HEK293T (cell line): ENCODE measurements at places on chromosomes 4 and X.

- DNase-seq: no peak
Observed at GRCh38 chr4:104930298-104930697, 216.4 kb upstream of the TET2 start.

- no peak for DNase-seq
Observed at GRCh38 chr4:146105464-146105863, 70.1 kb upstream of the LSM6 start.

DNA sequence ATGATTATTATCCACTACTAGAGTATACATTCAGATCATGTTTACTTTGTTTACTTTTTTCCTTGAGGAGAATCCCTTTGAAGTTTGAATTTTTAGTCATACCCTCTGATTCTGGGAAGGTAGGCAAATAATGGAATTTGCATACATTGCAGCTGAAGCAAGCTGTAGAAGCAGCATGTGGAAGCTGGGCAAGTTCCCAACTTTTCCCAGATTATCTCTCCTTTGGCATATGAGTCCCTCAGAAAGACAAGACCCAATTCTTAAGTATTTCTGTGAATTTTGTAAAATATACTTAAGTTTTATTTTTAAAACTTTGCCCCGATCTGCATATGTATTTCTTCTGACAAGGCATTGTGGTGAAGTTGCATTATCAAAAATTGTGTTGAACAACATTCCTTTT is 94.9 kb downstream of the CNKSR2 start:
- DNase-seq: no peak

- no peak for DNase-seq
Observed at GRCh38 chr4:23881052-23881501, 8.8 kb downstream of the PPARGC1A start.

DNA sequence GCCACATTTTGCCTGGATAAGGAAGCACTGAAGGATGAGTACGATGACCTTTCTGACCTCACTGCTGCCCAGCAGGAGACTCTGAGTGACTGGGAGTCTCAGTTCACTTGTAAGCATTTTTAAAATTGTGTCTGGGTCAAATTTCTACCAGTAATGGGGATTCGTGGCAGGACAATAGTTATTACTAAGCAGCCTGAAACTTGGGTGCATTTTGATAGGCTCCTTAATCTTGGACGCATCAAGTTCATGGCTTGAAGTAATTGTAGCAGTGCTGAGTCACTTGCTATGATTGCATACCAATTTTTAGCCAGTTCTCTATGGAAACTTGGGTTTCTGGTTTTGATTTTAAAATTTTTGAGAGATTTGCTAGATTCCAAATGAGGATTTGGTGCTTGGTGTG is 4.3 kb downstream of the PGRMC1 start:
- DNase-seq: no peak

DNA sequence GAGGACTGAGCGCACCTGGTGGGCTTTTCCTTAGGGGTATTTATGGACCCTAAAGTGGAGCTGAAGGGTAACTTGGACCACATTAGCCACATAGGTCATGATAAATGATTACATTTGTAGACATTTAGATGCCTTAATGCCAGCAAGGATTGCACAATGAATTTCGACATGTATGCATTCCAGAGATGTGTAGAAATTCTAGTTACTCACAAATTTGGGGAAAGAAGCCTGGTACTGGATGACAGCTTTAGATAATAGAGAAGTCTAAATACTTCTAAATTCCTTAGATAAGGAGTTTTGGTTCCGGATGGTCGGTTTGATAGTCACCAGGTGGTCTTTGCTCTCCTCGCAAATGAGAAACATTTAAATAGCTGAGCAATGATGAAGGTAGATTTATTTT is 609.5 kb upstream of the PRKX start:
- no peak for DNase-seq

- no peak for DNase-seq
Observed at GRCh38 chr4:104973708-104974107, 173.0 kb upstream of the TET2 start.
